ENCODE measurements at places on chromosomes 2 and 18.

DNA sequence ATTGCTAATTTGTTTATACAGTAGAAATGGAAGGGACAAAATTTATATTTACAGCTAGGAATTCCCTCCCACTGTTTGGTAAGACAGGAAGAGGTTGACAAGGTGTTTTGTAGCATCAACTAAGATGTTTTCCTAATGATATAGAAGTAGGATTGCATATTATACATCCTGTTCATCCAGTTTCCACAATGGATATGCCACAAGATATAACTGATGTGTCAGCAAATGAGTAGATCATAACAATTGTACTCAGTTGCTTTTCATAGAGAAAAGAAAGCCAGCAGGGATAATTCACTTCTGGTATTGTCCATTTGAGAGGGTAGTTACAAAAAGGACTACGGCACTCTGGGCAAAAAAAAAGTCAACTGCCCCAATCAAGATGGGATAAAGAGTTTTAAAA lies 102.7 kb downstream of the CALCRL start:
- no peak for DNase-seq

DNA sequence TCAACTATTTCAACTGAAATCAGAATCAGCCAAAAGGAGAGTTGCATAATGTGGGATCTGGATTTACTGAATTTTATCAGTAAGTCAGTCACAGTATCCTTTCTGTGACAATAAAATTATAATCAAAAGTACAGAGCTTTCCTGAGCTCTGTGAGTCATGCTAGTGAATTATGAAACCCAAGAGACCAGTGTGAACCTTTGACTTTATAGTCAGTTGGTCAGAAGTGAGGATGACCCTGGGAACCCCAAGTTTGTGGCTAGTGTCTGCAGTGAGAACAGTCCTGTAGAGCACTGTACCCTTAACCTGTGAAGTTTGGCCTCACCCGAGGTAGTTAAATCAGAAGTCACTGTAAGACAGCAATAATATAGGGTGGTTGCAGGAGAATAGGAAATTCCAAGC lies 381.7 kb downstream of the CDH19 start:
- no peak for DNase-seq

- DNase-seq = no peak
Measured at GRCh38 chr2:62947403-62947802, 103.2 kb upstream of the OTX1 start.

GRCh38 chr2:42801381-42801780 lies 9.0 kb upstream of the HAAO start:
- DNase-seq = no peak

- no peak for DNase-seq
Measured at GRCh38 chr2:10343191-10343590, 40.5 kb downstream of the HPCAL1 start.

GRCh38 chr18:34600158-34600557 lies 109.9 kb upstream of the DTNA start:
- DNase-seq = no peak

GRCh38 chr2:150528861-150529801 lies 41.7 kb upstream of the RND3 start:
- no peak for DNase-seq

GRCh38 chr2:190964170-190964795 lies 49.7 kb downstream of the STAT1 start:
- DNase-seq = no peak

GRCh38 chr18:961644-962355 lies 57.1 kb downstream of the ADCYAP1 start:
- DNase-seq = peak; percentile 37

- DNase-seq = no peak
Measured at GRCh38 chr2:19837235-19837766, 64.5 kb downstream of the TTC32 start.

GRCh38 chr18:23735021-23735464 lies 45.8 kb downstream of the LAMA3 start:
- DNase-seq = no peak

DNA sequence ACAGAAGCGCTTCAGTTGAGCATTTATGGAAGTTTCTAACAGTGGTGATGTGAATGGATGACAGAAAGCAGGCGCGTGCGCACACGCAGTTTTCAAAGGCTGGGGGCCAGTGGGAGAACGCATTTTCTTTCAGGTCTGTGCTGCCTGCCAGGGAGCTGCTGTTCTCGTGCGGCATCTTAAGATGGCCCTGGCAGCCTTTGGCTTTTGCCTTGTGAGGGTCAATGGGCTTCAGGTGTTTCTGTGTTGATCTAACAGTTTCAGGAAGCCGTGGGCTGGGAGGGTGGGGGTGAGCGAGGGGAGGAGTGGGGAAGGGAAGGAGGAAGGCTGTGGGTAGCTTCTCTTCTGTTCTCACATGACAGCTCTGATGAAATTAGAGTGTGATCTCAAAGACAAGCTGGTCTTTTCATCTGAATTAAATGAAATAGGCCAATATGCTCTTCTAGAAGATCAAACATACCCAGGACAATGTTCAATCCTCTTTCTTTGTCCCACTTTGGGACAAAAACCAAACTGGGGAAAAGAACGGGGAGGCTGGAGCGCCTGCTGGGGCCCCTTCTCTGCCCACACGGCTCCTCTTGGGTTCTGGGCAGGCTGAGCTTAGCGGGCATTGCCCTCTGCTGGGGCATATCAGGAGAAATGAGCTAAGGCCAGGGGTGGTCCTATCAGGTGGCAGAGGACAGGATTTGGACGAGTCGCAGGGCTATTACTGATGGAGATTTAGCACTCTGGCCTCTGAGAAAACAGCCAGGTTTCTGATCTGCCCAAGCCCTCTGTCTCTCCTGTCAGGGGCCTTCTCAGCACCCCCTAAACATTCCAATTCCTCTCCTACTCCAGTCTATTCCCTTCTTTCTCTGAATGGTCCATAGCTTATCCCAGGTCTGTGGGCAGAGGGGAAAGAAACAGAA lies 126.2 kb upstream of the LGALSL start:
- peak; percentile 59 for DNase-seq

DNA sequence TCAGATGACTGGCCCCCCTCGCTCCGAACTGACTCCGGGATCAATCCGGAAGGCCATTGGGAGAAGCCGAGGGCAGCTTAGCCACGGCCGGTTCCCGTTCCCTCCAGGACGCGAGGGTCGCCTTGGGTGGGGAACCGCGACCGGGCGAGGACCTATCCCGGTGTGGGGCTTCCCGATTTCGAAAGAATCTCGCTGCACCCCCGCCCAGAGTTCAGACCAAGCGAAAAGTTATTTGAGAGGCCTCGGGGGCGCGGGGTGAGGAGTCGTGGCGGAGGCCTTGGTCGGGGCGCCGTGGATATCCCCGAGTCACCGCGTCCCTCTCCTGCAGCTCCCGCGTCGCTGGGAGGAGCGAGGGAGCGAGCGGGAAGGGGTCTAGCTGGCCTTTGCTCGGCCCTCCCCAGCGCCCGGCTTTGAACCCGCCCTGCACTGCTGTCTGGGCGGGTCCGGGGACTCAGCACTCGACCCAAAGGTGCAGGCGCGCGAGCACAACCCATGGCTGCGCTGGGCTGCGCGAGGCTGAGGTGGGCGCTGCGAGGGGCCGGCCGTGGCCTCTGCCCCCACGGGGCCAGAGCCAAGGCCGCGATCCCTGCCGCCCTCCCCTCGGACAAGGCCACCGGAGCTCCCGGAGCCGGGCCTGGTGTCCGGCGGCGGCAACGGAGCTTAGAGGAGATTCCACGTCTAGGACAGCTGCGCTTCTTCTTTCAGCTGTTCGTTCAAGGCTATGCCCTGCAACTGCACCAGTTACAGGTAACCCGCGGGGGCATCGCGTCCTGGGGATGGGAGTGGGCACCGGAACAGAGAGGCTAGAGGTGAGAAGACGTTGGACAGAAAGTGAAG lies at the start of gene CYP27A1:
Gene CYP27A1 (plus strand): TSS at position 457 of the 837 bp plus-strand sequence. CDS start 36 bp downstream, at position 493.
- no peak for DNase-seq

GRCh38 chr18:50560681-50561629 lies 1.1 kb downstream of the MAPK4 start:
- no peak for DNase-seq

DNA sequence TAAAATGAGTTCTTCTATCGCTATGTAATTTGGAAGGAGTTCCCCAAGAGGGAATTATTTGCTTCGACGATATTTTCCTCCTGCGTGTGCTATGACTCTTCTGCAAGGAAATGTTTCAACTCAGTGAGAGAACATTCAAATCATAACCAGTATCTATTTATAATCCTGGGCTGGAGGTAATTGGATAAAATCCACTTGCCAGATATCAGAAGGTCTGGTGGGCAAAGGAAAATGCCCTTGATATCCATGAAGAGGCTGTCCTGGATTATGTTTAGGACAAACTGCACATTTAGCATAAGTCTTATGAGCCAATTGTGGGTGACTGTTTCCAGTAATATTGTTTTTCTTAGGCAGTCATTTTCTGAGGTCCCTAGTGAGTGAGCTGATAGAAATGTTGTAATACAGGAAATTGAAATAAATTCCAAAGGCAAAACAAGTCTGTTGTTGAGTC lies 17.7 kb downstream of the RPIA start:
- no peak for DNase-seq

DNA sequence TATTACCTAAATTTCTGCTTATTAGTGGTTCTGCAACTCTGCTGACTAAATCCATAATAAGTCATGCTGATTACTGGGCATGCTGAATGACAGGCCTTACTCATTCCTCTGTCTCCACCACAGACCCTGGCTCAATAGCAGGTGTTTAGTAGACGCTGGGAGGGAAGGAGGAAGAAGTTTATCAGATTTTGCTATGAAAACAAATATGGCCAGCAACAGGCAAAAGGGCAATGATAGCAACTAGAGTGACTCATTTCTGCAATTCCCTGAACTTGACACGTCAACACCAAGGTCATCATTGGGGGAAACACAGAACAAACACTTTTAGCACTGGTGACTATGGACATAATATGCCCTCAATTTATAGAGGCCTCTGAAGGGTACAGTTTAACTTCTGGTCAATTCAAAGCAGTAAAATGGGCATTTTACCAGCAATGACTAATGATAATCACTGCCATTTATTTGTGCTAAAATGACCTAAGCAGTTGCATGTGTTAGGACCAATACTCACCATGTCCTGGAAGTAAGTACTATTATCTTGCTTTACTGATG lies 35.2 kb downstream of the TMEM163 start:
- no peak for DNase-seq

DNA sequence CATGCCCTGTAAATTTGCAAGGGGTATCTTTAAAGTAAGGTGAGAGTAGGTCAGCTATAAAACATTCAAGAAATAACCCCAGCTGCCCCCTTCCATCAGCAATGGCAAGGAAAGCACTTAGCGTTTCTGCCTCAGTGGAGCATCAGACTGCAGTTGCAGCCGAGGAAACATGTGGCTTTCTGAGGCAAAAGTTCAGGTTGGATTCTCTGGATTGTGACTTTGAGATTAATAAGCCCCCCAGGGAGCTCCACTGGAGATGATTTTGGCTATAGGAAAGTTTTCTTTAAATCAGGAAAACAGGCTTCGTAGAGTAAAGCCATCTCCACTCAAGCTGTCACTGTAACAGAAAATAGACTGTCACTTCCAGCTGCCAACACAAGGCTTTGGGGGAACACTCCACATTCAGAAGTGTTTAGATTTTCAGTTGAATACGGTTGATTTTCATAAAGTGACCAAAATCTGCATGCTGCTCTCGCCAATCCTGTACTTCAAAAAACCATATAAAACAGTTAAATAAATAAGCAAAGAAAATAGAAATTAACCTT lies 15.3 kb upstream of the RIT2 start:
- no peak for DNase-seq

DNA sequence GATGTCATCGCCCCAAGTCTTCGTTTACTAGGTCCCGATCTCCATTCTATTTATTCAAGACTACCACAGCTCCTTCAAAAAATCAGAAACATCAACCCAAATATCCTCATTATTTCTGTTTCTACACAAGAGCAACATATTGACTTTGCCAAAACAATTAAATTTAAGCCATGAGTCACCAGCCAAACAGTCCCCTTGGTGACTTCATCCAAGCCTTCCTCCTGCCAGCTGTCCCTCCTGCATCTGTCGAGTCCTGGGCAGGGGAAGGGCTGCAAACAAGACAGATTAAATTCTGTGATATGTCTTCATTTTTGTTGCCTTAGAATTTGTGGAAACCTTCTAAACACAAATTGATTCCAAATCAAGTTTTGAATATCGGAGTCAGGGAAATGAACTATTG lies 110.3 kb downstream of the SP3 start:
- no peak for DNase-seq

GRCh38 chr2:67008155-67008554 lies 389.0 kb upstream of the ETAA1 start:
- no peak for DNase-seq

DNA sequence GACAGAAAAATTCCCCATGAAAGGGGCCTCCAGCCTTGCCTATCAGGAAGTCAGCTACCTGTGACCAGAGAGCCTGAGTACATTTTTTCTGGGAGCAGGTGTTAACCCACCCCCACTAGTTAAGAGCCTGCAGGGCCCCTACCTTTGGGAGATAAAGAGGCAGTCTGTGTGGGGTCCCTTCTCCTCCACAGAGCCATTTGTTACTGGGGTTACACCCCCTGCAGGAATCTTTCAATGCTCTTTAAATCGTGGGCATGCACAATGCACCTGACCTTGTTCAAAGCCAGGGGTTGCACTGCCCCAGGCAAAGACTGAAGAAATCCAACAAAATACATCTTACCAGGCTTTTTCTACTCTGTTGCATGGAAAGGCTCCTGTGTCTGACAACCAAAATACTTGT lies 15.7 kb upstream of the LYPD6 start:
- DNase-seq = no peak

- no peak for DNase-seq
Measured at GRCh38 chr2:230661072-230661957, 51.3 kb upstream of the CAB39 start.

- peak; percentile 72 for DNase-seq
Measured at GRCh38 chr2:85405201-85406059, 4.7 kb downstream of the CAPG start.

GRCh38 chr2:31324016-31324633 lies 90.2 kb downstream of the EHD3 start:
- DNase-seq = no peak

GRCh38 chr18:52069201-52069600 lies 270.8 kb upstream of the DCC start:
- no peak for DNase-seq

- no peak for DNase-seq
Measured at GRCh38 chr2:164456619-164457018, 164.7 kb downstream of the GRB14 start.

DNA sequence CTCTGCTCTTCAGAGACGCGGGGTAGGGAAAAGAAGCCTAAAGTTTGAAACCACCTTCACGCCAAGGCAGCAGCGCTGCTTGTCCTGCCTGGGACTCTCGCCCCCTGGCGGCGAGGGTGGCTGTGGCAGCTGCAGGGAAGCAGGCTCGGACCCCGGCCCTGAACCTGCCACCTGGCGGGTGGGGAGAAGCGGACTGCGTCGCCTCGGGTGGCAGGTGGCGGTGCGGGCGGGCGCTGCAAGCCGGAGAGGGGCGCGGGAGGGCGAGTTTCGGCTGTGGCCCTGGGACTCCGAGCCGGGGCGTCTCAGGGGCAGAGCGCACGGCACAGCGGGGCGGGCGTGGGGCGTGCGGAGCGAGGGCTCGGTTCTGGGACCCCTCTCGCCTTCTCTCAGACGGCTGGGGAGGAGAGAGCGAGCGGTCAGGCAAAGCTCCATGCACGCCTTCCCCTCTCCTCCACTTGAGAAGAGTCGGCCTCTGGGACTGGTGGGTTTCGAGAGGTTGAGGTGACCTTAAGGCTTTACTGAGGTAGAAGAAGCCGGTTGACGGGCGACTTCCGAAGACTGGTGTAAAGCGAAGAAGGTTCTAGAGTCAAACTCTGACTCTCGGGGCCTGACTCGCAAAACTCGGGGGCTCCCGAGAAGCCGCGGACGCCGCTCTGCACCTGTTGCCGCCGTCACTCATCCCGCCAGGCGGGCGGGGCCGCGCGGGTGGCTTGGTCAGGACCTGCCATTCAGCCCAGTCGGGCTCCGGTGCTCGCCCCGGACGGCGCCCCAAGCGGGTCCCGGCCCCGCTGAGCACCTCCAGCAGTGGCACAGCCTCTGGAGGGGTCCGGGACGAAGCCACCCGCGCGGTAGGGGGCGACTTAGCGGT lies 1.1 kb upstream of the BOLL start:
- peak; percentile 60 for DNase-seq
